Fibroblast of mammary gland (primary cell): ENCODE measurements at places on chromosomes 5 and 9.

GRCh38 chr5:39201781-39202596 is 17.4 kb downstream of the FYB1 start:
- DNase-seq, result no peak

DNA sequence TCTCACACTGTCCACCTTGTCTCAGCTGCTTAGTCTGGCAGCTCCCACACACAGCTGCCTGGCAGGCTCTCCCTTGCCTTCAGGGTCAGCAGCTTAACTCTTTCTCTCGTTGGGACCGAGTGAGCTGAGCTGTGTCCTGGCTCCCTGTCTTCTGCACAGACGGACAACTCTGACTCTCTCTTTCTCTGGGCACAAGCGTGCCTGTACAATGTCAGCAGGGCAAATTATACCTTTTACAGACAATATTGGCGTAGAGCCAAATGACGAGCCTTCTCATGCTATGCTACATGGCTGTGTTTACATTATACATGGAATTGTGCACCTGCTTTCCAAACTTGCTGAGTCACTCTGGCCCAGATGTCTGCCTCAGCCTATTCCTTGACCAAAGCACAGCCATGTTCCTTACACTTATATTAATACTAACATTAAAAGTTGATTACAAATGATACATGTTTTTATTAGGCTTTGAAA is 188.6 kb downstream of the CYLC2 start:
- peak; percentile 16 for DNase-seq

DNA sequence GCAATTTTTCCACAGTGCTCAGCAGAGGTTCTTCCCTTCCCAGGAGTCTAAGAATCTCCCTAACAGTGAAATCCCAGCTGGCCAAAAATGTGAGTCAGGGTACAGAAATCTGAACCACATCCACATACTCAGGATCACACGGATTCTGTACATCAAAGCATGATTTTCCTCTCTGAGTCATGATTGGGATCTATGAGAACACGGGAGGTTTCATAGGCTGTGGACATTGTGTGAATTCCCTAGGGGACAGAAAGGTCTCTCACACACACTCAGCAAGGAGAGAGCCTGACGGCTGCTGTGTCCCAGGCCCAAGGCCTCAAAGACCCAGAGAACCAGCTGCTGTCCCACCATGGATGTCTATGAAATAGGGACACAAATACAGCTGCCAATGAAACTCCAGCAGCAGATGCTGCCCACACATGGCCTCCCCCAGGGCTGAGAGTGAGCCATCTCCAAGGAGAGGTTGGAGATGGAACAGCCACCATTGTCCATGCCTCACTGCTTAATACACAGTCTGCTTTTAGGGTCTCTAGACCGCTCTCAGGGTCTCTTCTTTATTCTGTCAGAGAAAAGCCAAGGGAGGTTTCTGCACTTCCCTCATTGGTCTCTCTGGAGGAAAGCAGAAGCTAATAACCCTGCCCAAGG is 102.7 kb downstream of the ADAMTS12 start:
- peak; percentile 100 for DNase-seq

GRCh38 chr5:32190095-32190494 is 16.0 kb upstream of the GOLPH3 start:
- peak; percentile 94 for DNase-seq

DNA sequence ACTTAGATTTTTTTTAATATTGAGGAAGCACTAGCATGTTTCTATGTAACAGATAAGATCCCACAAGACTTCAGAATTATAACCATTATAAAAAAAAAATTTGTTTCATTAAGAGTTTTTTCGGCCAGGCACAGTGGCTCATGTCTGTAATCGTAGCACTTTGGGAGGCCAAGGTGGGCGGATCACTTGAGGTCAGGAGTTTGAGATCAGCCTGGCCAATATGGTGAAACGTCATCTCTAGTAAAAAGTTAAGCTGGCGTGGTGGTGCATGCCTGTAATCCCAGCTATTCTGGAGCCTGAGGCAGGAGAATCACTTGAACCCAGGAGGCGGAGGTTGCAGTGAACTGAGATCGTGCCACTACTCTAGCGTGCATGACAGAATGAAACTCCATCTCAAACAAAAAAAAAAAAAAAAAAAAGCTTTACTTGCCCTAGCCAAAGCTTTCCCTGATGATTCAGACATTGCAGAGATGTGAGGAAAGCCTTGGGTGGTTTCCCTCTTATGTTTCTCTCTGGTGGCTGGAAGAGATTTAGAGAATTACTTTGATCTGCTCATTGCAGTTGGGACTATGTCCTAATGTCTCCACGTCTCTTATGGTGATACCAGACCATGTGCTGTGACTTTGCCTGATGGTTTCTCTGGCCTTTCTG is 65.4 kb downstream of the EGFLAM start:
- DNase-seq, result peak; percentile 79

GRCh38 chr5:80387063-80387768 is 20.6 kb upstream of the ZFYVE16 start:
- no peak for DNase-seq

DNA sequence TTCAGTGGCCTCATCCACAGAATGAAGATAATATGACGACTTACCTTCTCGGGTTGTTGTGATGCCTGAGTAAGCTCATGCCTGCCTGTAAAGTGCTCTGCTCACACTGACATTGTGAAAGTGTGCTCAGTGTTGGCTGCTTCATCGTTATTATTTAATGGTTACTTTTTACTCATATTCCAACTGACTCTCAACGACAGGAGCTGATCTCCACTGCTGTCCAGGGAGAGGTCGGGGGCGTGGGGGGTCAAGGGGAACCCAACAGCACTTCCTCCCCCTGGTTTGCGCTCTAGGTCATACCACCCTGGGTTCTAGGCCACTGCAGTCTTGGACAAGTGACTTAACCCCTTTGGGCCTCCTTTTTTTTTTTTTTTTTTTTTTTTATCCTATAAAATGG is 52.9 kb upstream of the ANGPTL2 start:
- DNase-seq, result no peak

DNA sequence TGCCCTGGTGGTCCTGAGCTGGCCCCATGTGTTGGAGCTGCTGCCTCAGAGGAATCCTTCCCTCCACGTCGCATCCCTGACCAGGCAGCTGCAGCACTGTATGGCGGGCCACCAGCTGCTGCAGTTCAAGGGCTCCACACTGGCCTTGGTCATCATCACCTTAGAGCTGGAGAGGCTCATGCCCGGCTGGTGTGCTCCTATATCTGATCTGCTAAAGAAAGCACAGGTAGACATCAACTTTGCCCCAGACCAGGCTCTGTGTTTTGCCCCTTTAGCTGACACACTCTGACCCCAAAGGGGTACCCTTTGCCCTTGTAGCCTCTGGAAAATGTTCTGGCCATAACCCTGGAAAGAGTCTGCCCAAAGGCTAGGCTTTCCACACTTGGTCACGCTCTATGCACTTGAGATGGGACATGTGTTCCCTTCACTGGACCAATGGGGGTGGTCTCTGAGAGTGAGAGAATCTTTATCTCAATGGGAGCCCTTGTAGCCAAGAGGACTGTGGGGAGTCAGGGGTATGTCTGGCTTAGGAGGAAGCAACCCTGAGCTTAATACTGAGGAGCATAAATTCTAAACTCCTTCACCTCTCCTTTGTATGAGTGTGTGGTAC is 4.8 kb downstream of the CCNI2 start:
- DNase-seq, result no peak

DNA sequence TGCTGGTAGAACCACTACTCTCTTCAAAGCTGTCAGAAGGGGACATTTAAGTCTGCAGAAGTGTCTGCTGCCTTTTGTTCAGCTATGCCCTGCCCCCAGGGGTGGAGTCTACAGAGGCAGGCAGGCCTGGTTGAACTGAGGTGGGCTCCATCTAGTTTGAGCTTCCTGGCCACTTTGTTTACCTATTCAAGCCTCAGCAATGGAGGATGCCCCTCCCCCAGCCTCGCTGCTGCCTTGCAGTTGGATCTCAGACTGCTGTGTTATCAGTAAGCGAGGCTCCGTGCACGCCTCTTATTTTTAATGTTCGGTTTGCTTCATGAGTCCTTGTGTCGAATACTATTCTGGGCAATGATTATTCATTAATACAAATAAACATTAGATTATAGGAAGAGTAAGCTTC is 3.1 kb upstream of the SLC27A6 start:
- no peak for DNase-seq

- no peak for DNase-seq
Observed at GRCh38 chr9:76766126-76766525, 1.9 kb downstream of the PCA3 start.

DNA sequence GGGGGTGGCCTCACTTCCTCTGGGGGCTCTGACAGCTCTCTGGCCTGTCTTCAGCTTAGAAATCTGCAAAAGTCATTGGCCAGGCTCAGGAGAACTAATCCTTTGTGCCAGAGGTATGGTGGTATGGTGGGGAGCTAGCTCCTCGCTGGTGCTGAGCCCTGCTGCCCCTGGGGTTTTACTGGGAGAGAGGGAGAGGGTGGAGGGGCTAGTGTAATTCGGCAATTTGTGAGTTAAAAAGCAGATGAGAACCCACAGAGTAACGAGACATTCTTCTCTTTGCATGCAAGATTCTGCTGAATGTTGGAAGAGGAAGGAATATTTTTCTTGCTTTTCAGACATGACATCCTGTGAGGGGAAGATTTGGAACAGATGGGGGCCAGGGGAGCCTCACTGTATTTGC is 65.5 kb upstream of the SPRY4 start:
- no peak for DNase-seq

DNA sequence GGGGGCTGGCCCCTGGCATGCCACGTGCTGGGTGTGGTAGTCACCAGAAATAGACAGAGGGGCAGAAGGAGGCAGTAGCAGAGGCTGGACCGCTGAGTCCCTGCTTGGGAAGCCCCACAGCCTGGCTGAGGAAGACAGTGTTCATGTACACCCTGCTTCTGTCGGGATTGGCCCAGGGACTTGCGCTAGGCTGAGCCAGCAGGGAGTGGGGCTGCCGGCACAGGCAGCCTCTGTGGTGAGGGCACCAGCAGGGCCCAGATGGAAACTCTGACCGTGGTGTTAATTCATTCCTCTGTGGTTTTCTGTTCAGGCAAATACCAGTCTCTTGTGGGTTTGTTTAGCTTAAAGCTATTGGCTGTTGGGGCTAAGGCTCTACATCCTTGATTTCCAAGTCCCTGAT is 108.6 kb upstream of the RAD23B start:
- peak; percentile 26 for DNase-seq

GRCh38 chr5:164375051-164375450 is 869.6 kb downstream of the MAT2B start:
- DNase-seq, result peak; percentile 10
